Colonic mucosa (tissue), 4 donors: ENCODE measurements at places on chromosomes 6 and 20. TPM values are rescaled to one million over a fixed set of nuclear protein-coding genes. Genes with fewer than 3 reads are reported as not detected.

Gene PPIL4
- total RNA-seq: 26.8 TPM

DNA sequence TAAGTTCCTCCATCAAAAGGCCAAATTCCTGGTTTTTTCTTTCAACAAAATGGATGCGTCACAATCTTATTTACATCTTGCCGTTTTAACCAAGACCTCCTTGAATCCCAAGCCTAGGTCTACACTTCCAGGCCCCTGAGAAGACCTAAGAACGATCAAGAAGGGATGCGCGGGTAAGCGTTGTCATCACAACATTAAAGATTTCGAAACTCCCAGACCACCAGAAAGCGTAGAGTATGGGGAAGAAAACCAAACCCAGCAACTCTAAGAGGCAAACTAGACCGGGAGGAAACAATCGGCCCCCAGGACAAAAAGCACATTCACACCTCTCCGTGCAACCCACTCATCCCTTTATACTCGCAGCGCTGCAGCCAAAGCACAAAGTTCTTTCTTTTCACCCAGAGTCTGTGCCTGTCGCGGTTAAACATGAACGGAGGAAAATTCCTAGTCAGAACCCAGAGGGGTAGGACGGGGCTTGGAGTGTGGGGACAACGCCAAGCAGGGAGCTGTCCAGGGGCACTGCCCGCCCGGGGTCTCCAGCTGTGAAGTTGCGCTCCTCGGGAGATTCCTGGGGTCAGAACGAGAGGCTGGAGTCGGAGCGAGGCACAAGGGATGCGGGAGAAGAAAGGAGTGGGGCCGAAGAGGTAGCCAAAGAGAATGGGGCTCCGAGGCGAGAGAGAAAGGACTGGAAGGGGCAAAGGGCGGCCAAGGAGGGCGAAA lies 725 bp downstream of the OSER1 start:
- H3K4me1 ChIP-seq: peaks cover 3% of the 10 kb centered on the region
- DNase-seq: peak; percentile 68
- peaks cover 7% of the 10 kb centered on the region for H3K36me3 ChIP-seq
- peak overlapping the region; percentile 99 for H3K27ac ChIP-seq
- H3K4me3 ChIP-seq: peak overlapping the region; percentile 89
- H3K27me3 ChIP-seq: no peaks in the 10 kb centered on the region

Gene WFDC5
- total RNA-seq: not detected

Gene SPAG4
- total RNA-seq: 5.7 TPM

Gene KCNG1
- total RNA-seq: 10.3 TPM

DNA sequence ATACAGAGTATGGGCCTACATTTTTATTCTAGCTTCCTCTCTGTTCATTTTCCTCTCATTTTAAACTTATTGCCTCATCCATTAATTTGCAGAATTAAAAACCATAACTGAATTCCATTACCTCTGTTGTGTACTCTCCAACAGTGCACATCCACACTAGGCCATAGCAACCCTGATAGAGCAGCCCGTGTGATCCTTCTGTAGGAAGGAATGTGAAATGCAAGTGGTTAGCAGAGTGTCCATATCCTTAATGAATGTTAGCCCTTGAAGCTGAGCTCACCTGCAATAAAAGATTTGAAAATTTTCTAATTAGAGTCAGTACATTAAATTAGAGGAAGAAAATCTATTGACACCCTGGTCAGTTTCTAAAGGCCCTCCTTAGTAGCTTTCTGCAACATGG lies 6.5 kb upstream of the GRIK2 start:
- H3K27me3 ChIP-seq: peaks cover 6% of the 10 kb centered on the region
- H3K27ac ChIP-seq: no peak overlapping the region
- no peak for DNase-seq
- no peaks in the 10 kb centered on the region for H3K4me1 ChIP-seq
- H3K4me3 ChIP-seq: no peak overlapping the region

Gene FNDC11
- 0.35 TPM for total RNA-seq

DNA sequence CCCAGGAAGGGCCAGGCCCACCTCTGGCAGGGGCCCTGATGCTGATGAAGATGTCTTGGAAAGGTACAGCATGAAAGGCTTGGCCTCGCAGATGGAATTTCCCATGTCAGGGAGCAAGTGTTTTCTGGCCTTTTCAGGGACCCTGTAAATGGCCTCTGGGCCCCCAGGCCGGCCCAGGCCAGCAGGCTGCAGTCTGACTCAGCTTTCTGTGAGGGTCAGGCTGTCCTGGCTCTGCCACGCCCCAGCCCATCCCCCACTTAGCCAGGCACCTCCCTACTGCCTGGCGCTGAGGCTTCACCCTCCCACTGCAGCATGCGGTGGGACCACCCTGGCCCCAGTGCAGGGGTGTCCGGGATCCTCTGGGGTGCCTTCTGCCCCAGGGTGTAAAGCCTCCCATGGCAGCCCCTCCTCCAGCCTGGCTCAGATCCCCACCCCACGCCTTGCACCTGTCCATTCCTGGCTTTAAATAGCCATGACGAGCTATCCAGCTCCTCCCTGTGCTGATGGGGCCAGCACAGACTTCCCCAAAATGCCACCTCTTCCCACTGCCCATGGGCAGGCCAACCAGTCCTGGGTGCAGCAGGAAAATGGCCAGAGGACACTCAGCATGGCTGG lies 35.6 kb upstream of the GATA5 start:
- H3K27ac ChIP-seq: no peak overlapping the region
- H3K36me3 ChIP-seq: no peaks in the 10 kb centered on the region
- H3K27me3 ChIP-seq: peaks cover 12% of the 10 kb centered on the region

DNA sequence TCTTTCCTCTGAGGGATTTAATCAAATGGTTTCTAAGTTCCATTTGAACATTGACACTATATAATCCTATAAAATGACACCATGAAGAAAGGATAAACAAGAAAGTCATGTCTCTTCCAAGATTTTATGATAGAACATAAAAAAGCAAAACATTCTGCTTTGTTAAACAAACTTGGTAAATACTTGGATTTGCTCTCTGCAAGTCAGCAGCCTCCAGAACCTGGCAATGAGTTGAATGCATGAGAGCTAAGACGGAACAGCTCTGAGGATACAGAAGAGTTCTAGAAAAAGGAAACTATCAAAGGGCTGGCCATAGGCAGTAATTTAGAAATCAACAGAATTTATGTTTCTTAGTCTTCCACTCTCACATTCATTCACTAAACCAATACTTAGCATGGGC lies 656.0 kb upstream of the ID4 start:
- H3K4me1 ChIP-seq: no peaks in the 10 kb centered on the region
- no peak for DNase-seq
- H3K36me3 ChIP-seq: no peaks in the 10 kb centered on the region
- H3K4me3 ChIP-seq: no peak overlapping the region
- peak overlapping the region; percentile 20 for H3K27ac ChIP-seq

DNA sequence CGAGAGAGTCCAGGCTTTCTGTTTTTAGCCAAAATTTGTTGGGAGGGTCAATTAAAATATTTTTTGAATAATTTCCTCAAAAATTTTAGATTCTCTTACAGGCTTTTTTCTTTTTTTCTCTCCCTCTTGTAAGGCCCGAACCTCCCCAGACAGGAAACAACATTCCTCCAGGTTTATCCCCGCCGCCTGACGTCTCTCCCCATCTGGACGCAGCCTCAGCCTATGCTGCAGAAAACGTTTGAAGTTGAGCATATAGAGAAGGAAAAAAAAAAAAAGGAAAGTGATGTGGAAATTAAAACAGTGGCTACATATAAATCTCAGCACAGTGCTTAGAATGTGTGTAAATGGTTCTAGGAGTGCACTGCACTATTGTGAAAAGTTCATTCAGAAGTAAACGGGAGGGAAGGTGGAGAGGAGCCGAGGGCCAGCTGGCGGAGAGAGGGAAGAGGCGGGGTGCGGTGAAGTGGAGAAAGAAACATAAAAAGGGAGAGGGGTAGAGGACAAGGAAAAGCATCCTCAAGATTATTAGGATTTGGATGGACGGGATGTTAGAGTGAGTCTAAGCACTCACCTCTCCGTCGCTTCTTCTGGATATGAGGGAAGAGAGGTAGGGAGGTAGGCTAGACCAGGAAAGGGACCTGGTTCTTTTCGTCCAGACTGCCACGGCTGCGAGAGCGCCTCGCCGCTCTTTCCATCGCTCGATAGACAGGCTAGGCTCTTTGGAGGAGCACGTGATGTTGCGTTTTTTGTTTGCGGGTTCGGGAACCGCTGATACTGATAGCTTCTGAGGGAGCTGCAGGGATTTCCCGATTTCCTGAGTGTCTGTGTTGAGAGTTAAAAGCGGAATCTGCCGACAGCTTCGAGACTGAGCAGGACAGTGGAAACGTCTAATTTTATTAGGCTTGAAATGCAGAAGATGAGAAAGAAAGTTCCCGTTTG lies 98.7 kb downstream of the TRIM27 start:
- H3K36me3 ChIP-seq: no peaks in the 10 kb centered on the region
- H3K4me1 ChIP-seq: no peaks in the 10 kb centered on the region
- H3K27ac ChIP-seq: no peak overlapping the region
- no peak for DNase-seq

GRCh38 chr20:25073544-25073943 lies 8.4 kb downstream of the VSX1 start:
- H3K4me1 ChIP-seq: no peaks in the 10 kb centered on the region
- H3K4me3 ChIP-seq: no peak overlapping the region
- H3K36me3 ChIP-seq: no peaks in the 10 kb centered on the region

DNA sequence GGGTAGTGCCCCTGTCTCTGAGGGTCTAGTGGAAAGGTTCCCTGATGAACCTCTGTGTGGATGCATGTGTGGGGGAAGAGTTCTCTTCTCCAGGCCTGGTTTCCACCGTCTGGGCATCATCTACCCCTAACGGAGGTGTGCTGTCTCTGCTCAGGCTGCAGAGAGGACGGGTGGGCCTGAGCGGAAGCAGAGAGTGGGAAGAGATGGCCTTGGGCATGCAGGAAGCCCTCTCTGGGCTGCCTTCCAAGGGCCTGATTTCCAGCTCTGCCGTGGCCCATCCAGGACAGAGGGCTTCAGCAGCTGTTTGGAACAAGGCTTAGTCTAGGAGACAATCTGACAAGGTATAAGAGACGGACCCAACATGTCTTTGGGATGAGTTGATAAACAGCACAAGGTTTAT lies 220.1 kb upstream of the DTNBP1 start:
- H3K27me3 ChIP-seq: no peaks in the 10 kb centered on the region
- no peak overlapping the region for H3K27ac ChIP-seq
- H3K36me3 ChIP-seq: no peaks in the 10 kb centered on the region
- no peak overlapping the region for H3K4me3 ChIP-seq

Gene ZSCAN31
- 7.0 TPM for total RNA-seq

- no peak overlapping the region for H3K4me3 ChIP-seq
- no peaks in the 10 kb centered on the region for H3K4me1 ChIP-seq
- no peak overlapping the region for H3K27ac ChIP-seq
- no peaks in the 10 kb centered on the region for H3K27me3 ChIP-seq
- H3K36me3 ChIP-seq: no peaks in the 10 kb centered on the region
- no peak for DNase-seq
Observed at GRCh38 chr6:107579456-107580056, 89.6 kb downstream of the SOBP start.

- no peaks in the 10 kb centered on the region for H3K36me3 ChIP-seq
- no peak for DNase-seq
- no peaks in the 10 kb centered on the region for H3K4me1 ChIP-seq
Observed at GRCh38 chr6:107699254-107699653, 124.9 kb downstream of the SCML4 start.

- H3K36me3 ChIP-seq: no peaks in the 10 kb centered on the region
- no peak for DNase-seq
- no peaks in the 10 kb centered on the region for H3K27me3 ChIP-seq
- H3K4me1 ChIP-seq: no peaks in the 10 kb centered on the region
- no peak overlapping the region for H3K27ac ChIP-seq
- H3K4me3 ChIP-seq: no peak overlapping the region
Observed at GRCh38 chr6:113524826-113525225, 332.3 kb upstream of the MARCKS start.

Gene CLDN20
- total RNA-seq: not detected

DNA sequence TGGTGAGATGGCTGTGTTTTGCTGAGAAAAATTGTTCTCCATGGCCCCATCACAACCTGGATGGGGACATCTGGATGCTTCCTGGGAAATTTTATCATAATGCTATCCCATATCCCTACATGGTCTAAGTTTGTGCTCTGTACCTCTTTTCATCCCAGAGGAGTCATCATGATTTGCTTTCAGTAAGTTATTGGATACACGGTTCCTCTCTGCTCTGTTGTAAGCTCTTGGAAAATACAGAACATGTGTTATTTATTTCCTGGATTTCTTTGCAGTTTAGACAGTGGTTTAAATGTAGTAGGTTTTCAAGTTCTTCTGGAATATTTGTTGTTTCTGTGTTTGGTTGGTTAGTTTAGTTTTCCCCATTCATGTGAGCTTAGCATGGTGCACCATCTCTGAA lies 129.2 kb upstream of the ECI2 start:
- no peak overlapping the region for H3K4me3 ChIP-seq
- H3K36me3 ChIP-seq: no peaks in the 10 kb centered on the region
- H3K4me1 ChIP-seq: no peaks in the 10 kb centered on the region

GRCh38 chr6:53238311-53238710 lies 89.7 kb upstream of the GCM1 start:
- no peak for DNase-seq
- H3K4me1 ChIP-seq: no peaks in the 10 kb centered on the region
- no peaks in the 10 kb centered on the region for H3K36me3 ChIP-seq
- no peak overlapping the region for H3K27ac ChIP-seq
- H3K4me3 ChIP-seq: no peak overlapping the region

- H3K4me3 ChIP-seq: no peak overlapping the region
- no peak overlapping the region for H3K27ac ChIP-seq
- no peak for DNase-seq
- H3K4me1 ChIP-seq: no peaks in the 10 kb centered on the region
Observed at GRCh38 chr6:65927141-65927540, 220.1 kb upstream of the EYS start.

GRCh38 chr6:164859816-164860215 lies 449.6 kb downstream of the C6orf118 start:
- H3K4me1 ChIP-seq: no peaks in the 10 kb centered on the region
- H3K27ac ChIP-seq: no peak overlapping the region
- H3K27me3 ChIP-seq: no peaks in the 10 kb centered on the region
- DNase-seq: no peak
